ENCODE measurements at places on chromosomes 5 and 9. TPM values are rescaled to one million over a fixed set of nuclear protein-coding genes. Genes with fewer than 3 reads are reported as not detected.
A peak's percentile ranks its signal among the peaks of the same experiment; 100 is the strongest.

GRCh38 chr5:88883059-88883835 lies at the start of gene MEF2C:
Gene MEF2C, minus strand, starts transcription at chr5:88883184. Its CDS starts 59,396 bp downstream, at chr5:88823788.
- peak; percentile 94 for DNase-seq
- H3K36me3 ChIP-seq: no peaks in the 10 kb centered on the region
- peak within 1 kb of the TSS; percentile 87 for H3K4me3 ChIP-seq
- no peaks in the 10 kb centered on the region for H3K4me1 ChIP-seq

DNA sequence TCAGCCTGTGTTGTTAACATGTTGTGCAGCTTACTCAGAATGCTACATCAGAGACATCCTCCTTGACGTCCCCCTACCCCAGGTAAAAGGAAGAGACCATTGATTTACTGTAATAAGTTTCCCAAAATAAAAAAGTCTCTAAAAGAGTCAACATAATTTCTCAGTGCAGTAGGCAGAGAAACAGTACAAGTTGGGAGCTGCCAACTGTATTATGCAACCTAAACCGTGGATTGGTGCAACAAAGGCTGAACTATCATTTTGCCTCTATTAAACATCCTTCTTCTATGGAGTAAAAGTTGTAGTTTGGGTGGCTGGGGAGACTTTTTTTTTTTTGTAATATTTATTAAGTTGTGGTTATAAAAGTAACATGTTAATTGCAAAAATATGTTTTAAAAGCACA lies 208.0 kb downstream of the NR3C1 start:
- H3K4me1 ChIP-seq: no peaks in the 10 kb centered on the region
- H3K27ac ChIP-seq: no peak overlapping the region
- H3K27me3 ChIP-seq: no peaks in the 10 kb centered on the region
- DNase-seq: no peak
- H3K4me3 ChIP-seq: no peak overlapping the region
- H3K36me3 ChIP-seq: no peaks in the 10 kb centered on the region

GRCh38 chr9:70297141-70297540 lies 38.4 kb downstream of the SMC5 start:
- no peaks in the 10 kb centered on the region for H3K4me1 ChIP-seq
- H3K36me3 ChIP-seq: peaks cover 3% of the 10 kb centered on the region
- no peak for DNase-seq
- H3K27ac ChIP-seq: no peak overlapping the region
- H3K4me3 ChIP-seq: no peak overlapping the region

Gene SET
- 512 TPM for total RNA-seq

- peaks cover 9% of the 10 kb centered on the region for H3K36me3 ChIP-seq
- peaks cover 4% of the 10 kb centered on the region for H3K4me1 ChIP-seq
- H3K4me3 ChIP-seq: no peak overlapping the region
These were observed 10.1 kb upstream of the MOB3B start for GRCh38 chr9:27539479-27540441.

GRCh38 chr5:87408204-87408603 lies 4.5 kb downstream of the CCNH start:
- H3K4me1 ChIP-seq: no peaks in the 10 kb centered on the region
- H3K27ac ChIP-seq: no peak overlapping the region
- DNase-seq: no peak
- H3K36me3 ChIP-seq: peaks cover 4% of the 10 kb centered on the region
- no peaks in the 10 kb centered on the region for H3K27me3 ChIP-seq

DNA sequence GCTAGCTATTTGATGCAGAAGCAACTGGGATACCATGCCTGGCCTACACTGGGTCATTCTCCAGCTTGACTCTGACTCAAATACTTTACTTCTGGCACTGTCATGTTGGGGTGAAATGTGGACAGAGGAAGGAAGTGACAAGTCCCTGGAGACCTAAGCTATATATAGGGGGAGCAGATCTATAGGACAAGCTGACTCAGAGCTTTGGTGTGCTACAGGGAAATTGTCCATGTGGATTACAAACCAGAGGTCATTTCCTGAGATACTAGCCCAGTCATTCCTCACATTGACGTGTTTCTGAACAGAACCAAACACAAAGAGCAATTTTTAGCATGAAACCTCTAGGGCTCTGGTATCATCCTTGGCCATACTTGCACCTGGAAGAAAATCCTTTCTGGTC lies 531.6 kb upstream of the CLINT1 start:
- H3K4me3 ChIP-seq: no peak overlapping the region
- DNase-seq: no peak
- H3K27ac ChIP-seq: no peak overlapping the region
- H3K27me3 ChIP-seq: no peaks in the 10 kb centered on the region
- no peaks in the 10 kb centered on the region for H3K36me3 ChIP-seq

- H3K4me1 ChIP-seq: no peaks in the 10 kb centered on the region
- H3K36me3 ChIP-seq: no peaks in the 10 kb centered on the region
- H3K27ac ChIP-seq: no peak overlapping the region
- H3K4me3 ChIP-seq: no peak overlapping the region
- no peaks in the 10 kb centered on the region for H3K27me3 ChIP-seq
These were observed 259.5 kb downstream of the GRIA1 start for GRCh38 chr5:153749960-153750359.

Gene NR4A3
- total RNA-seq: 4.0 TPM

- peaks cover 7% of the 10 kb centered on the region for H3K4me1 ChIP-seq
- no peaks in the 10 kb centered on the region for H3K27me3 ChIP-seq
- peak; percentile 72 for DNase-seq
- H3K36me3 ChIP-seq: no peaks in the 10 kb centered on the region
These were observed 112.8 kb downstream of the C9orf152 start for GRCh38 chr9:110095161-110095595.

Gene CNTFR
- 9.6 TPM for total RNA-seq

DNA sequence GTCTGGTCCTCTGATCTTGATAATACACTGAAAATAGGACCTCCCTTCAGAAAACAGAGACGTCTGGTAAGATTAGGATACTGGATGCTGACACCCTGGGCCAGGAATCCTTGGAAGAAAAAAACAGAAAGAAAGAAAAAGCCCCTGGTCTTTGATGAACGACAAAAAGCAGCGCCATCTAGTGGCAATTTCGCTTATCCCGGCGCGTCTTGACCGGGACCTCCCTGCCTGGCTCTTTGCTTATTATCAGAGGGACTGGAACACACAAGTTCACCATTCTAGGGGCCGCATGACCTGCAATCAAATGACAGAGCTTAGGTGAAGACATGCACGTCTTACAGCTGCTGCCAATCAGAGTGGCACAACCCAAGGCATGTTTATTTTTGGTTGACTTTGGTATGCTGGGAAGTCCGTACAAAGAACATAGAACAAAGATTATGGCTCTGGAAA lies 114.9 kb upstream of the NFIB start:
- no peaks in the 10 kb centered on the region for H3K27me3 ChIP-seq
- H3K4me3 ChIP-seq: no peak overlapping the region
- DNase-seq: peak; percentile 84

Gene SLC1A3
- total RNA-seq: 456 TPM

GRCh38 chr5:120083851-120084542 lies 380.1 kb upstream of the PRR16 start:
- H3K27me3 ChIP-seq: no peaks in the 10 kb centered on the region
- DNase-seq: no peak
- H3K36me3 ChIP-seq: no peaks in the 10 kb centered on the region
- no peak overlapping the region for H3K27ac ChIP-seq
- H3K4me3 ChIP-seq: no peak overlapping the region

DNA sequence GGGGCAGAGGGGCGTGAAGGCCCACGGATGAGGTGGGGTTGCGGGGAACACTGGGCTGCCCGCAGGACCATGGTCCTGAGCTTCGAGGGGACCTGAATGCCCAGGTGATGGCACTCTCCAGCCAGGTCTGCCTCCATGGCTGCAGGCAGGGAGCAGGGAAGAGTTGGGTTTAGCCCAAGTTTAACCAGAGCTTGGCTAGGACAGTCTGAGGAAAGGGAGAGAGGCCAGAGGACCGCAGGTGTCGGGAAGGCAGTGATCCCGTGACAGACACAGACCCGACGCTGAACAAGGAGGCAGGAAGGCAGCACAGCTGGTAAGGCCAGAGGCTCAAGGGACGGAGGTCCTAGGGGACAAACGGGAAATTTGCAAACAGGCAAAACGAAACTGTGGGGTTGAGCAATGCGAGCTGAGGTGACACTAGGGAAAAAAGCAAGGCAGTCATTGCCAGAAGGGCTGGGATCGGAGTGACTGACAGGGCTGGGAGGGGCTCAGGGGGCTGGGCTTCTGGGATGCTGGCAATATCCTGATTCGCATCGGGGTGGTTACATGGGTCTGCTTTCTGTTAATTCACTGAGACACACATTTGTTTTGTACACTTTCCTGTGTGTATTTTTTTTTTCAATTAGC lies 25.0 kb downstream of the ARPC5L start:
- DNase-seq: no peak
- peaks cover 82% of the 10 kb centered on the region for H3K36me3 ChIP-seq
- no peak overlapping the region for H3K4me3 ChIP-seq
- H3K27ac ChIP-seq: no peak overlapping the region
- H3K27me3 ChIP-seq: no peaks in the 10 kb centered on the region

Gene ARSI
- total RNA-seq: 17.5 TPM

Gene GDNF
- 0.17 TPM for total RNA-seq

GRCh38 chr5:64637837-64638443 lies 52.4 kb upstream of the SHISAL2B start:
- no peaks in the 10 kb centered on the region for H3K36me3 ChIP-seq
- DNase-seq: no peak
- no peak overlapping the region for H3K27ac ChIP-seq
- no peak overlapping the region for H3K4me3 ChIP-seq
- H3K4me1 ChIP-seq: no peaks in the 10 kb centered on the region

DNA sequence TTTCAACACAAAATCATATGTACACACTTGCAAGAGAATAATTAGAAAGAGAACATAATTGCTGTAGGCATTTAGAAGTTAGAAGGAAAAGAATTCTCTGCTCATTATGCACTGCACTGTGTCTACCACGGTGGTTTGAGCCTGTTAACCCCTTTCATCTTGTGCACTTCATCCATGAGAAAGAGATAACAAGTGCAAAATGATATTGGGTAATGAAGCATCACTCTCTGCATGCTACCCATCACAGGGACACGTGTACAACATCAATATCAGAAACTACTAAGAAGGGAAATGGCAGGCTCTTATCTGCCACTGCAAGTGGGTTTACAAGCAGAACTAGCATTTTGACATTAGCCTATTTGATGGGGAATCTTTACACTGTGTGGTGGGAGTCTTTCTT lies 202.6 kb downstream of the CDH12 start:
- no peak overlapping the region for H3K27ac ChIP-seq
- no peaks in the 10 kb centered on the region for H3K27me3 ChIP-seq
- H3K4me1 ChIP-seq: no peaks in the 10 kb centered on the region
- no peaks in the 10 kb centered on the region for H3K36me3 ChIP-seq

- H3K27me3 ChIP-seq: no peaks in the 10 kb centered on the region
- H3K36me3 ChIP-seq: peaks cover 5% of the 10 kb centered on the region
- H3K27ac ChIP-seq: no peak overlapping the region
- peaks cover 17% of the 10 kb centered on the region for H3K4me1 ChIP-seq
- DNase-seq: peak; percentile 12
These were observed 86.7 kb downstream of the GPR21 start for GRCh38 chr9:123120131-123120530.

Gene RANBP3L
- total RNA-seq: 45.7 TPM

- H3K36me3 ChIP-seq: no peaks in the 10 kb centered on the region
- peaks cover 27% of the 10 kb centered on the region for H3K4me1 ChIP-seq
- H3K4me3 ChIP-seq: peak overlapping the region; percentile 73
These were observed 2.0 kb downstream of the GLIS3 start for GRCh38 chr9:4297786-4298254.

DNA sequence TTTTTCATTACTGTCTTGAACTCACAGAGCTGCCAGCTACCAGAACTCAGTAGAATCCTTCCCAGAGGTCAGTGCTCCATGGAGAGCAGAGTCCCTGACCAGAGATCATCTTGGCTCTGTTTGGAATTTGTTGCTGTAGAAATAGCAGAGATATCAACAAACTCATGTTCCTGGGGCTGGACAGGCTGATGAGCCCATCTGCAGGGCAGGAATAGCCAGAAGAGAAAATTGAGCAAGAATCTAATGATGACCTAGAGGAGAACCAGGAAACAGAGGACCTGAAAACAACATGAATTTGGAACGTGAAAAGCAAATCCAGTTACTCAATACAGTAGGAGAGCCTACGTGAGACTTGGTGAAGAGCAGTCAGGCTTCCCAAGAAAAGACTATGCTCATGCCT lies 437.8 kb downstream of the PLK2 start:
- H3K4me3 ChIP-seq: no peak overlapping the region
- H3K27ac ChIP-seq: no peak overlapping the region
- no peaks in the 10 kb centered on the region for H3K4me1 ChIP-seq

Gene SLC36A3
- total RNA-seq: not detected

GRCh38 chr5:121019106-121019505 lies 555.0 kb downstream of the PRR16 start:
- no peaks in the 10 kb centered on the region for H3K4me1 ChIP-seq
- no peak overlapping the region for H3K27ac ChIP-seq
- no peak overlapping the region for H3K4me3 ChIP-seq
- no peaks in the 10 kb centered on the region for H3K36me3 ChIP-seq
- H3K27me3 ChIP-seq: no peaks in the 10 kb centered on the region

DNA sequence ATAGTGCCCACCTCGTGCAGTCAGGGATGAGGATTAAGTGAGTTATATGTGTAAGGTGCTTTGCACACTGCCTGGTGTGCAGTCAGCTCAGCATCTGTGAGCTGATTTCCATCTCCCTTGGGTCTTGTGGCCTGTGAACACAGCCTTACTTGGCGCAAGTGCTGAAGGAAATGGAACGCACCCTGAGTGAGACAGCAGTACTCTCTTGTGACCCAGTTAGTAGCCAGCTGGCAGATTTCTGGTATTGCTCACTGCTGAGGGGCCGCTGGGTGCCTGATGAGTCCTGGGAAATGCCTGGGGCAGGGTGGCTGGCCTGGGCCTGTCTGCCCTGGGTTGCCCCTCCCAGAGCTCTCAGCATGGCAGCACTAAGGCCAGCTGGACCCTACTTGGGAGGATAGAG lies 90.9 kb upstream of the BOD1 start:
- H3K27me3 ChIP-seq: no peaks in the 10 kb centered on the region
- peaks cover 29% of the 10 kb centered on the region for H3K4me1 ChIP-seq
- H3K27ac ChIP-seq: no peak overlapping the region
- no peak overlapping the region for H3K4me3 ChIP-seq

DNA sequence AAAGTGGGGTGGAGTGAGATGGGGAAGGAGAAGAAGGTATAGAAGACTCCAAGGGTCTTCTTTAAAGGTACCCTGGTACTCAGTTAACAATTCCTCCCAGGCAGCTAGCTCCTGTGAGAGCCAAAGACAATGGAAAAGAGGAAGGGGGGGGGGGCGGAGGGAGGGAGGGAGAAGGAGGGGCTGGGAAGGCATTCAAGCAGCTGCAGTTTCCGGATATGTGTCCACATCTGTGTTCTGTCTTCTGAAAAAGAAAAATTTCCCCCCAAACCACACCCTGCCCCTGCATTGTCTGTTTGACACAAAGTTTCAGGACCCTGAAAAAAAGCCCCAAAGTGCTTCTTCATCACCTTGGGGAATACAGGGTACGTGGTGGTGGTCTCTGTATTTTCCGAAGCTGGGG lies 11.1 kb downstream of the SPRY4 start:
- no peak overlapping the region for H3K27ac ChIP-seq
- H3K27me3 ChIP-seq: no peaks in the 10 kb centered on the region
- H3K4me3 ChIP-seq: no peak overlapping the region
- H3K36me3 ChIP-seq: peaks cover 36% of the 10 kb centered on the region
- peaks cover 44% of the 10 kb centered on the region for H3K4me1 ChIP-seq

Gene GPR21
- total RNA-seq: 5.6 TPM

GRCh38 chr9:137876781-137877386 lies 698 bp upstream of the CACNA1B start:
- H3K4me1 ChIP-seq: peaks cover 25% of the 10 kb centered on the region
- H3K27me3 ChIP-seq: peaks cover 11% of the 10 kb centered on the region
- no peak overlapping the region for H3K4me3 ChIP-seq
- no peak for DNase-seq
